ENCODE measurements at places on chromosomes 5 and 9. TPM values are rescaled to one million over a fixed set of nuclear protein-coding genes. Genes with fewer than 3 reads are reported as not detected.

DNA sequence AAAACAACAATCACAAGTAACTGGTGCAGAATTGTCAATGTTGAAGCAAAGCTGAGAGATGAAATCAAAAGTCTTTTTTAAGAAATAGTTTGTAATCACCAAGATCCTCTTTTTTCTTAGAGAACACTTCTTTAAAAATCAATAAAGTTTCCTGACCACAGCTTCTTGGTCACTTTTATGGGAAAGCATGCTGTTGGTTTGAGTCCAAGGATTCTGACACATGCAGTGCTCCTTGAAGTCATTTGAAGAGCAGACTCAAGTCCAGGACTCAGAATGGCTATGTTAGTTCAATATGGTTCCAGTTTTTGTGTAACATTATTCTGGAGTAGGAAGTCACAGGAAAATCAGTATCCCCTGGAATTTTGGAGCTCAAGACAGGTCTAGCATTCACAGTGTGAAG, 480.6 kb downstream of the NR2F1-AS1 start:
- no peak for DNase-seq
- H3K27ac ChIP-seq, result no peak overlapping the region
- no peaks in the 10 kb centered on the region for H3K36me3 ChIP-seq
- H3K4me3 ChIP-seq, result no peak overlapping the region
- no peaks in the 10 kb centered on the region for H3K4me1 ChIP-seq
- no peaks in the 10 kb centered on the region for H3K27me3 ChIP-seq

Gene GDNF
- total RNA-seq, result not detected

Gene CATSPER3
- not detected for total RNA-seq

DNA sequence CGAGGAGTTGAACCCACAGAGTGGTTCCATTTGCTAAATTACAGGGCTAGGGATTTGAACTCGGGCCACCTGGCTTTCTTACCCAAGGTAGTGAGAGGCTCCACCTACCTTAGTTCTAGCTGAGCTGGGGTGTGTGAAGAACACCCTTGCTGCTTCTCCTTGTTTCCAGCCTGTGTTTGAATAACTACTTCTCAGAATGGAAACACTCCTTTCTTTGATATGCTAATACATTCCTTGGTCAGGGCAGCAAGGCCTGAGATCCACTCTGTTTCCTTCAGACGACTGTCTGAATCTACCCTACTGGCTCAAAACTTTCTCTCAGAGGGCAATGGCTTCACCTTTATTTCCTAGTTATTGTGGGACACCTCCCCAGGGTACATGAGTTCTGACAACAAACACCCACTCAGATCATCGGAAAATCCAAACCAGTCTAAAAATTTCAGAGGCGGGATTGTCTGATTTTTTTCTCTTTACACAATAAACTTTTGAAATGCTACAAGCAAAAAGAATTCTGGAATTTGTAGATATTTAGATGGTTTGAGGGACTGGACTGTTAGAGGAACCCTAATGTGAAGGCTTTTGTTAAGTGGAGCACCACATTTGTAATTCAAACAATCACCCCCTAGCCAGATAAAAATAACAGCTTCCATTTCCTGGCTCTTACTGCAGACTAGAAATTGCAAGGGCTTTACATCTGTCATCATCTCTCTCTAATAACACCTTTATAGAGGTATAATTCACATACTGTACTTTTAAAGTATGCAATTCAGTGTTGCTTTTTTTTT, 4.0 kb upstream of the ATP6V1G1 start:
- H3K4me1 ChIP-seq, result peaks cover 26% of the 10 kb centered on the region
- no peak overlapping the region for H3K27ac ChIP-seq
- no peaks in the 10 kb centered on the region for H3K36me3 ChIP-seq
- peak overlapping the region; percentile 27 for H3K4me3 ChIP-seq
- no peaks in the 10 kb centered on the region for H3K27me3 ChIP-seq

GRCh38 chr5:7849681-7850394, 1.1 kb downstream of the CFAP90 start:
- H3K27me3 ChIP-seq, result no peaks in the 10 kb centered on the region
- H3K4me3 ChIP-seq, result no peak overlapping the region
- no peaks in the 10 kb centered on the region for H3K36me3 ChIP-seq

DNA sequence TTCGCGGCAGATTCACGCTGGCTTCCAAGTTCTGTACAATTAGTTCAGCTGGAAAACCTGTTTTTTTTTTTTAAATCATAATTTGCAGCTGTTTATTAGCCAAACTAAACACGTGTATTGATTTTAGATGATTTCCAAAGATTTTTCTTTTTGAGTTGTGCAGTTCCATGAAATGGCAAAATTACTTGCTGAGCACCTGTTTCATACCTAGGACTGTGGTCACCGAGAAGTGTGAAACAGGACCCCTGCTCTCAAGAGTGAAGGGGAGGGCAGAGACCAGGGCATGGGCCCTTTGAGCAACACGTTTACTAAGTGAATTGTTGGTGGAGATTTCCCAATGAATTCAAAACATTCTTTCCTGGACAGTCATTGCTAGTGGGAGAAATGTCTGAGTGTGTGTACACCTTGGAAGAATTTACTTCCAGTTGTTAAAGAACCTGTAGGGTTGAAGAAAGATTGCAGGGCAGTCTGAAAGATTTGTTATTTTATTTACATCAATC, 688 bp downstream of the SNX24 start:
- peaks cover 17% of the 10 kb centered on the region for H3K4me1 ChIP-seq
- no peak overlapping the region for H3K27ac ChIP-seq
- no peak for DNase-seq
- H3K36me3 ChIP-seq, result no peaks in the 10 kb centered on the region

DNA sequence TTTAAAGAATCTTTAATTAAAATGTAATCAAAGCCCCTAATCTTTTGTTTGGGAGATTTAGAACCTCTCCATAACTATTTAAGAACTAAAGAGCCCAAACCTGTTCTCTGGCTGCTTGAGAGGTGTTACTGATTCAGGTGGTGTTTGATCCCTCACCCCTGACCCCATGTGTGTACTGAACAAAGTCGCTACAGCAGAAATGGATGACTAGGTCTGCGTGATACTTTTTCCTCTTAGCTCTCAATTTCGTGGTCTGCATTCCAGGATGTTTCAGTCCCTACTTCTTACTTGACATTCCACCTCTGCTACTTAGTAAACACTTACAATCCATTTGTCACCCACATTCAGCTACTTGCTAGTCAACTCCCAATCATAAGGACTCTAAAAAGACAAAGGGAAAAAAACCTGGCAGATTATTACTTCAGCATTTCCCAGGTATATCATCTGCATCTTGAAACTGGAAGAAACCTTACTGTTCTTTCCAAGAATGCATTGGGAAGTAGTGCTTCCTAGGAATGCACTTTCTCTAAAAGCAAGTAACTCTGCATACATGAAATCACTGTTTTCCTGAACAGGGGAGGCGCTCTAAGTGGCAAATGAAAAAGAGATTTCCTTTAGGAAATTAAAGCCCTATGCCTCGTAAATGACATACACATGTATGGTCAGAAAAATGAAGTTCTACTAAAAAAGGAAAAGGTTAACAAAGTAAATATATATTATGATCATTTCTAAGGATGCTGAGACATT, 1091.6 kb downstream of the PTPRD start:
- no peaks in the 10 kb centered on the region for H3K27me3 ChIP-seq
- no peak overlapping the region for H3K27ac ChIP-seq
- no peaks in the 10 kb centered on the region for H3K36me3 ChIP-seq
- H3K4me3 ChIP-seq, result no peak overlapping the region

DNA sequence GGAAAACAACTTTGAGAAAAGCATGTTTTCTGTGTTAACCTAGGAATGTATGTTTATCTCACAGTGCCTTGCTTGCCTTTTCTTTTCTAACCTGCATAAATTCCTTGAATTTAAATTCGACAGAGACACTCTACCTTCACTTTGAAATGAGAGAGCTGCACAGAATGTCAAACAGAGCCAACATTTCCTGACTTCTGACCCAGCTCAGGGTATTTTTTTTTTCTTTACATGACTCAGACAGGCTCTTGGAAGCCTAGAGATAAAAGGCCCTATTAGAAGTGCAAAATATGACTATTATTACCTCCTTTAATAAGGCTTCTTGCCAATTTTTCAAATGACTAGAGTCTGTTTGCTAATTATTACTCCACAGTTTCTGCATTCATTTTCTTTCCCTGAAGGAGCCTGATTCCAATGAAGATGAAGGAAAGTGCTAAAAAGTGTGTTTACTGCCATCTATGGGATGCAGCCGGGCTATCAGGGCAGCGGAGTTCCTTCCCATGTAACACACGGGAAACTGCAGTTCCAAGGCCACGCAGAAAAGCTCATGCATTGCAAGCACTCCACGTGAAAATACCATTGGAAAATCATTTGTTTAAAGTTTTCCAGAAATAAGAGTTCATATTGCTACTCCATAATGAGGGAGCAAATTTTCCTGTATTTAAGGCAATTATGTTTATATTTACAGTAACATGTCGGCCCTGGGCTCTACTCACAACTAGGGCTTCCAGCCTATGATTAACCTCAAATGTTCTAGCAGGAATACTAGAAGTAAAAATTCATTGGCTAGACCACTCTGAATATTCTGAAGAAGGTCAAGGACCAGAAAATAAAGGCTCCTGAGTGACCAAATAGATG, 485.6 kb downstream of the ZSWIM6 start:
- no peaks in the 10 kb centered on the region for H3K36me3 ChIP-seq
- DNase-seq, result no peak
- H3K4me1 ChIP-seq, result no peaks in the 10 kb centered on the region
- no peak overlapping the region for H3K27ac ChIP-seq
- H3K27me3 ChIP-seq, result no peaks in the 10 kb centered on the region
- no peak overlapping the region for H3K4me3 ChIP-seq

- H3K36me3 ChIP-seq, result no peaks in the 10 kb centered on the region
- no peaks in the 10 kb centered on the region for H3K27me3 ChIP-seq
- DNase-seq, result peak; percentile 70
- no peak overlapping the region for H3K4me3 ChIP-seq
Measured at GRCh38 chr9:136354592-136355085, 8.9 kb downstream of the DNLZ start.

DNA sequence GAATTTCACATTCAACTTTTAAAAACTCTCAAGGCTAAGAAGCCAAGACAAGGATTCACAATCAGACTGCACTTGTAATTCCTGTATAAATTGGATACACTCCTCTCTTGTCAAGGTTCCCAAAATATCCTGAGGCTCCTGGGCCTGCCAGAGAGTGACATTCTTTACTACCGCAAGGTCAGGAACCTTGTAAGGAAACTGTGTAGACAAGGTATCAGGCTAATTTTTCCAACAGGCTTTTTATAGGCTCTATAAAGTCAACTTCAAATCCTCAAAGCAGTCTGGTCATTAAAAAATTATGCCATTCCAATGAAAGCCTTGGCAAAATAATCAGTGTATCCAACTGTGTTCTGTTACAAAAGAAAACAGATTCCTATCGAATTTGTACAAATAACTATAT, 15.5 kb upstream of the PAIP1 start:
- H3K27ac ChIP-seq, result no peak overlapping the region
- DNase-seq, result no peak
- H3K36me3 ChIP-seq, result peaks cover 30% of the 10 kb centered on the region
- no peaks in the 10 kb centered on the region for H3K27me3 ChIP-seq
- H3K4me3 ChIP-seq, result no peak overlapping the region

- DNase-seq, result no peak
- H3K27me3 ChIP-seq, result no peaks in the 10 kb centered on the region
- no peaks in the 10 kb centered on the region for H3K36me3 ChIP-seq
Measured at GRCh38 chr9:130467316-130467715, 22.6 kb downstream of the ASS1 start.

Gene SAPCD2
- 53.2 TPM for total RNA-seq

Gene PKN3
- not detected for total RNA-seq

DNA sequence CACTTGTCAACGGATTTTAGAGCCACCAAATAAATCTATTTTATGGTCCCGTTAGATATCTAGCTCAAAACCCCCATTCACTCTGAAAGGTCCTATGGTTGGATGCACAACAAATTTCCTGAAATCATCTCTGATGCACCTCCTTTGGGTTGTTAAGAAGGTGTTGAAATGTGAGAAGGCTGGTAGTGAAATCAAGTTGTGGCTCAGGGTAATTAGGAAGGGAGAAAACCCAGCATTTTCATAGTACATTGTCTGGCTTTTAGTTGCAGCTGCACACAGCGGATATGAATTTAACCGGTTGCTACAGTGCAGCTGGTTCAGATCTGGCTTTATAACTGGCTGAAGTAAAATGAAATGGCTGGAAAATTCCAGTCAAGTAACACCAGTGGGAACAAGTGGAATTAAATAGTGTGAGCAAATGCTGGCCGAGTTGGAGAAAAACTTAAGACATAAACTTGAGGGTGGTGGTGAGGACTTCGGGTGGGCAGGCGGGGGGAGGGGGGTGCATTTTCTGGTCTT, 17.6 kb downstream of the RGMB start:
- DNase-seq, result no peak
- no peaks in the 10 kb centered on the region for H3K27me3 ChIP-seq
- no peak overlapping the region for H3K4me3 ChIP-seq

DNA sequence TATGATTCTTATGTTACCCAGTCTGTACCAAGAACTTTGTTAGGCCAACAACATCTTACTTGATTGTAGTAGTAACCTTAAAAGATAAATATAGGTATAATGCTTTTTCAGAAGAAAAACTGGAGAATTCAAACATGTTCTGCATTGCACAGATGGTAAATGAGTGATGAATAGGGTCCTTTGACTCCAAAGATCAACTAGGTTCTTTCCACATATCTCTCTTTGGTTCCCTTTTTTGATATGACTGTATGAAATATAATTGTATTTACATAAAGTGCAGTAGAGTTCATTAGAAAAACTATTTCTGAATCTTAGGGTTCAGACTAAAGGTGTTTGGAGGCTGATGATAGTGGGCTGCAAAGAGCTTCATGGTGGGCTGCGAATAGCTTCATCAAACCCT, 150.5 kb upstream of the CDKN2B start:
- peaks cover 3% of the 10 kb centered on the region for H3K4me1 ChIP-seq
- 0 out of 2 replicates have a peak, but pooled peaks cover 3% of the 10 kb centered on the region for H3K27me3 ChIP-seq
- no peak overlapping the region for H3K27ac ChIP-seq
- H3K36me3 ChIP-seq, result no peaks in the 10 kb centered on the region
- DNase-seq, result no peak
- H3K4me3 ChIP-seq, result no peak overlapping the region
